Activated naive CD4-positive, alpha-beta T cell (primary cell): ENCODE measurements at places on chromosomes 12 and 14.

GRCh38 chr12:61384511-61384910, 875.7 kb upstream of the USP15 start:
- DNase-seq: no peak

GRCh38 chr14:100304825-100305323, 1.4 kb downstream of the SLC25A29 start:
- DNase-seq: no peak

DNA sequence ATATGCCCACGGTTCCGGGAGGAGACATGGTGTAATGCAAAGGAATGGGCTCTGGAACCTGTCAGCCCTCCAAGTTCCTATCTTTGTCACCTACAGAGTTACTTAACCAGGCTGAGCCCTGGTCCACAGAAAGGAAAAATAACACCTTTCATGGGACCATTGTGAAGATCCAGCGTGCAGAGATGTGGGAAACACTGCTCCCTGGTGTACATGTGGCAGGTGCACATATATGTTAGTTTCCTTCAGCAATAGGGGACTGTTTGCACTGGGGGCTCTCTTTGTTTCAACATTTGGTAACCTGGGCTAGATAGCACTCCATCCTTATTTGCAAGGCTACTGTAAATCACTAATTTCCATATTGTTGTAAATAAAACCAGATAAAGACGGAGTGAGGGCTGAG, 72.3 kb downstream of the ANO2 start:
- DNase-seq: no peak

DNA sequence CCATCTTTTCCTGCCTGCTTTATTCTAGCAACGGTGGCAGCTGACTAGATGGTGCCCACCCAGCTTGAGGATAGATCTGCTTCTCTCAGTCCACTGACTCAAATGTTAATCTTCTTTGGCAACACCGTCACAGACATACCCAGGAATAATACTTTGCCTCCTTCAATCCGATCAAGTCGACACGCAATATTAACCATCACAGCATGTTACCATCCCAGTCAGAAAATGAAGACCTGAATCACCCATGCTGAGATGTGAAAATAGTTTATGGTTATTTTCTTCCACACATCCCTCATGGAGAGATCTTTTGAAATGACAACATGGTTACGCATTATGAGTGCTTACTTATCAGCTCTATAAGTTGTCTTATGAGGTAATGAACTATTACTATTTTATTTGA, 392.8 kb downstream of the SEC23A start:
- no peak for DNase-seq

GRCh38 chr12:49953151-49953550, 2.6 kb downstream of the AQP2 start:
- no peak for DNase-seq

DNA sequence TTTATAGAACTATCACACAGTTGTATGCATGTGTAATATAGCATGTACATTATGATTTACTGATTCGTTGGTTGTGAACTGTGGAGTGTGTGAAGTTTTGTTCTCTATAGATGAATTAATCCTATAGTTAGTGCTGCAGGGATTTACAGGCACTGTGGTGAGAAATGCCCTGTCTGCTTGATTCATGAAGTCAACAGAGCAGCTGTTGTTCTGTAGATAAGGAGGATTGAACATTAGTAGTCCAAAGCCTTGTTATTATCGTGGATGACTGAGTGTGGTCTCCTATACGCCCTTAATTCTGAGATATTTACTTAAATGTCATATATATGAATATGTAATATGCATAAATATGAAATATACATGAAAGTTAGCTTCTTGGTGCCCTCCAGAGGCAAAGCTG, 98.3 kb downstream of the DNAH10 start:
- DNase-seq: no peak

GRCh38 chr12:132182711-132183365, 38.6 kb downstream of the NOC4L start:
- DNase-seq: no peak

GRCh38 chr14:79856381-79856780, 354.9 kb downstream of the DIO2 start:
- DNase-seq: no peak

DNA sequence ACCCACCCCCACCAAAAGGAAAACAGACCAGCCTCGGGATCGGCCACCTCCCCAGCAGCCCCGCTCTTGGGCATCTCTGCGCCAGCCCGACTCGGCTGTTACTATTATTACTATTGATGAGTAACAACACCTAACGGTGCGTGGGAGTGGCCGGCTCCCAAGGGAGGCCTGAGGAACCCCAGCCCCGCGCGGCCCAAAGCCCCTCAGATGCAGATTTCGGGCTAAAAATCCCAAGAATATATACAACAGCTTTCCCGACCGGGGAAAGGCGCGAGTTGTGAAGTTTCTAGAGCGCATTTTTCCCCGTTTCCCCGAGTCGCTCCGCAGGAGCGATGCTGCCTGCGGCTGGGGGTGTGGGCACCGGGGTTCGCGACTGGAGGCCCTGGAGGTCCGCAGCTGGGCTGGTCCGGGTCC, 565 bp downstream of the NT5DC3 start:
- no peak for DNase-seq

DNA sequence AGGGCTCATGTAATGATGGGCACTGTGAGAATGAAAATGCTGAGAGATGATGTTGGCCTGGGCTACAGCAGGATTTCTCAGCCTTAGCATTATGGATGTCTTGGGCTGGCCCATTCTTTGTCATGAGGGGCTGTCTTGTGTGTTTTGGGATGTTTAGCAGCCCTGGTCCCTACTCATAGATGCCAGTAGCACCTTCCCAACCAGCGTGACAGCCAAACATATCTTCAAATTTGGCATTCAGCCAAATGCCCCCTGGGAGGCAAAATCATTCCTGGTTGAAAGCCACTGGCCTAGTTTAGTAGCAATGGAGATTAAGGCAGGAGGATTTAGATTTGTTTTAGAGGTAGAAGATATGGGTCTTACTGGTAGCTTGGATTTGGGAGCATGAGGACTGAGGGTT, 26.6 kb downstream of the UBE3B start:
- no peak for DNase-seq

GRCh38 chr12:58804749-58805148, 115.6 kb downstream of the LRIG3 start:
- DNase-seq: no peak

DNA sequence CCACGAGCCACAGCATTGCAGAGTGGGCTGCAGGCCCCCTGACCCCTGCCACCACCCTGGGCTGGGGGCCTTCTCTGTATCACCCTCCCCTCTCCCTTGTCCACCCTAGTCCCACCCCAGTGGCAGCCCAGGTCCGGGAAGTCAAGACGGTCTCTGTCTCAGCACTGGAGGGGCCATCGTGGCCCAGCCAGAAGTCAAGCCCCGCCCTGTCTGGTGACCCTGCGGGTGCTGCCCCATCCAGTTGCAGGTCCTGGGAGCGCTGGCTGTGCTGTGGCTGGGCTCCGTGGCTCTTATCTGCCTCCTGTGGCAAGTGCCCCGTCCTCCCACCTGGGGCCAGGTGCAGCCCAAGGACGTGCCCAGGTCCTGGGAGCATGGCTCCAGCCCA, 2.7 kb downstream of the PLD4 start:
- no peak for DNase-seq

- no peak for DNase-seq
Measured at GRCh38 chr12:64029013-64029857, 184.7 kb downstream of the SRGAP1 start.

DNA sequence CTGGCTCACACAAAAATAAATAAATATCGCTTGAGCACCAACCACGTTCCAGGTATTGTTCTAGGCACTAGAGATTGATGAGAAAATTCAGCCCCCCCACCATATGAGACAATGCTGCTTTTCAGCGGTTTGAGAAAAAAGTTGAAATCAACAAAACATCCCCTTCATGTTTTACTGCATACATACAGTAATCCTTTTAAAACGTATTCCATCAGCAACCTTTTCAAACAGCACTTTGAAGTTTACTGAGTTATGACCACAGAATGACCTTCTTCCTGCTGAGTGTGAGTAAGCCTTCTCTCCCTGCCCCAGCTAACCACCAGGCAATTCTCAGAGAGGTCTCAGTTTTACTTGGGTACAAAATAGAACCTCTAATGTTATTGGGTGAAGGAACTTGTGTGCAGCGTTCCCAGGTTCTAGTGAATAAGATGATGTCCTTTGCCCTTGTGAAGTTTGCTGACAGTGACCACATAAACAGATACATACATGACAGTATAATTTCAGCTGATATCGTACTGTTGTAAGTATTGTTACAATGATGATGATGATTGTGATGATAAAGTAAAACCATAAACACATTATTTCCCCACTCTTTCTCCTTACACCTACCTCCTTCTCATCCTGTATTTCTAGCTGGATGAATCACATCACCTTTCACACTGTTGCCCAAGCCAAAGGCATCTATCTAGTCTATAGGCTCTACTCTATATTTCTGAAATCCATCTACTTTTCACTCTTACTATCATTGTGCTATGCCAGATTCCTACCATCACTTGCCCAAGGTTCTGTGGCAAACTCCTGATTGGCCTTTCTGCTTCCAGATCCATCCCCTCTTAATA, 124.4 kb upstream of the KRR1 start:
- no peak for DNase-seq

GRCh38 chr14:73674986-73675385, 30.2 kb downstream of the DNAL1 start:
- no peak for DNase-seq

GRCh38 chr12:8630131-8630530, 17.5 kb upstream of the AICDA start:
- no peak for DNase-seq

DNA sequence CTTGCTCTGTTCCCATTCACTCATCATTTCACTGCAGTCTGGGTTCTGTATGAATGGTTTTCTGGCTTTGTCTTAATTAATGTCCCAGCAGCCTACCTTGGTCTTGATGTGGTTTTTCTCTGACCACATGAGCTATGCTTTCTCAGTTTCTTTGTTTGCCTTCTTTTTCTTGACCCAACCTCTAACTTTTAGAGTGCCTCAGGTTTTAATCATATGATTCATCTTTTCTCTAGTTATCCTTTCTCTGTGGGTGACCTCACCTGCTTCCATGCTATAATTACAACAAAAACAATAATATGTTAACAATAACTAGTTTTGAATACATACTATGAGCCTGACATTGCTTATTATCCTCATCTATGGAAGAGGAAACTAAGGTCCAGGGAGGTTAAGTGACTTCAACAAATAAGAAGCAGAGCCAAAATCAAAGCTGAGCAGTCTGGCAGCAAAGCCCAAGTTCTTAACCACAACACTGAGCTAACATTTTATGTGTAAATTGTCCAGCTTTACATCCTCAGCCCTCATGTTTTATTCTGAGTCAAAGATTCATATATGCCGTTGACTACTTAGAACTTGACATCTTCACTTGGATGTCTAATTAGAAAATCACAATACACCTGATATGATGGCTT, 4.7 kb upstream of the EPYC start:
- DNase-seq: no peak

DNA sequence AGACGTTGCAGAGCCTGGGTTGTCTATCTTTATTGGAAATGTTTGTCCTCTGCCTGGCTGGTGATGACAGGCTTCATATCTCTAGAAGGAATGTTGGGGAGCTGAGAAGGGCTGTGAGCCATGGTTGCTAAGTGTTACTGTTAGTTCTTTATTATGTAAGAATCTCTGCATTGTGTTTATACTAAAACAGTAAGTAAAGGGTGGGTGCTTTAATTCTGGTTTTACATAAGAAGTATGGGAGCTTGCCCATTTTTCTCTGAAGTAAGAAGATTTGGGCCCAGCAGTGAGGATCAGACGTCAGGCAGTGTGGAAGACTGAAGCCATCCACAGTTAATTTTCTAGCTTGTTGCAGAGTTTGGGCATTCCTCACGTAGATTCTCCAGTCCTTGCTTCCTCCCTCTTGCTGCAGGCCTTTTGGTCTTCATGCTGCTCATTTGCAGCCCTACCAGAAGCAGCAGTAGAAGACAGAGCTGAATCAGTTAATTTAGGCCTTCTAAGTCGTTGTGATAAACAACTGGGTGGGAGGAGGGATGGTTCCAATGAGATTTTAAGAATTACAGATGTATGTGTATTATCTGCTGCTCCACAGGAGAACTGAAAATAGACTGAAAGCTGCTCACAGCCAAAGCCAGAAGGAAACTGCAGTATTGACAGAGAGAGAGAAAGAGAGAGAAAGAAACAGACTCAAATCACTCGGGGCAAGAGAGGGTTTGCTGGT, 21.4 kb downstream of the WNT5B start:
- no peak for DNase-seq

DNA sequence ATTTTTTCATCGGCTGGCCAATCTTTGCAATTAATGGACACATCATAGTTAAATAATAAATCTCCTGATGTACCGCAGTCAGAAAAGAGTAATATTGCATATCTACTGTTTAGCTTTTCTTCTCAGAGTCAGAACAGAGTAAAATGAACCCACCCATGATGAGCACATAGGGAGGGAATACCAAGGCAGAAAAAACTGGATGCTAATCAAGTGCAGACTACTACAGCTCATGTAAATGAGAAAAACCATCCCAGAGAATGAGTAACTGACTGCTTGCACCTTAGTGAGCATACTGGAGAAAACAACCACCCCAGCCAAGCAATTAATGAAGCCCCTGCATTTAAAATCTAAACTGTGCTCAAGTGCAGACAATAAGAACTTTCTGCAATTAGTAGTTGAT, 483.7 kb downstream of the MDGA2 start:
- no peak for DNase-seq

DNA sequence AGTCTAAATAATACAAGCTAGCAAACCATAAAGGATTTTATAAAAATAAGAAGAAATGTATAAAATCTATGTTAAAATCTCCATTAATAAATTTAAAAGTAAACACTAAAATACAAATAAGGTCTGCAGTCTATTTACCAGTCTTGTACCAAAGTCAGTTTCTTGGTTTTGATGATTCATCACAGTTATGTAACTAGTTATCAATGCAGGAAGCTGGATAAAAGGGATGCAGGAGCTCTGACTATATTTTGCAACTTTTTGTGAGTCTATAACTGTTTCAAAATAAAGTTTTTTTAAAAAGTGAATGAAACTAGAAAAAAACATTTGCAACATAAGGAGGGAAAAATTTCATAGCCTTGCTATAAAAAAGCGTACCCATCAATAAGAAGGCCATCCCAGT, 151.5 kb downstream of the DERA start:
- DNase-seq: no peak

GRCh38 chr12:71041476-71041875, 116.3 kb downstream of the TSPAN8 start:
- DNase-seq: no peak

- no peak for DNase-seq
Measured at GRCh38 chr12:130803702-130804101, 35.3 kb downstream of the STX2 start.
